ENCODE measurements at places on chromosomes 13 and 19.

DNA sequence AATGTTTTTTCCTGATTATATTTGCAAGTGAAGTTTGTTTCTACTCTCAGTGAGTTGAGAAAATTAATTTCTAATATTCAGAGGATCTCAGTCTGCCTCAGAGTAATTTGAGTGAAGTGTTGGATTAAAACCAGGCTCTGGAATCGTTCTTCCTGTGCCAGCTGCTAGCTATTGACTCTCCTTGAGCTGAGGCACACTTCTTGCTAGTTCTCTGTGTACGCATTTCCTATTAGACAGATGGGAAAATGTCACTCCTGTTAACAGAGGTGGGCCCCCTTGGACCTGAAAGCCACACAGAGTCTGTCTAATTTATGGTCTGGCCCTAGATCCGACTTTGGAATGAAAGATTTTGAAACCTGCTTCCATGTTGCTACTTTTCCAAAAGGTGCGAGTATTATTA is 107.6 kb upstream of the RNF113B start:
- no peak for DNase-seq

DNA sequence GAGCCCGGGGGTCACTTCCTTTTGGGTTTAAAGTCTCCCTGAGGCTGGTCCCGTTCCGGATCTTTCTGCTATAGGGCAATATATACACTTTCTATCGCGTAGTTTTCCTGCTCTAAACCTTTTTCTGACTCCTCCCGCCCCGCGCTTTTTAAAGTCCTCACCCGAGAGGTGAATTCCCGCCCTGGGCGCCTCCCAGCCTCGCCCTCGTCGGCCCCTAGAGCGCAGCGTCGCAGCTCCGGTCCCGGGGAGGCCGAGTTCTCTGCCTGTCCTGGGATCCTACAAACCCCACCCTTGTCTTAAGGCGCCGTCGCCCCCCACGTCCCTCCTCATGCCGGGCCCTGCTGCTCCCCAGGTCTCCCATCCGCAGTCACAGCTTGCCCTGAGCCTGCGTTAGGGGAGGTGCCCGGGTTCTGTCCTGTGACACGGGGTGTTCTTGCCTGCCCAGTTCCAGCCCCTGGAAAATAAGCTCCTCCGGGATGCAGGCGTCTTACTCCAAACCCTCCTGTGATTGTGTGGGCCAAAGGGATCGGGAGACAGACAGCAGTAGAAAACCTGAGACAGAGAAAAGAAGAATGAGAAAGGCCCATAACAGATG is 491 bp downstream of the ZNF525 start:
- DNase-seq: no peak

DNA sequence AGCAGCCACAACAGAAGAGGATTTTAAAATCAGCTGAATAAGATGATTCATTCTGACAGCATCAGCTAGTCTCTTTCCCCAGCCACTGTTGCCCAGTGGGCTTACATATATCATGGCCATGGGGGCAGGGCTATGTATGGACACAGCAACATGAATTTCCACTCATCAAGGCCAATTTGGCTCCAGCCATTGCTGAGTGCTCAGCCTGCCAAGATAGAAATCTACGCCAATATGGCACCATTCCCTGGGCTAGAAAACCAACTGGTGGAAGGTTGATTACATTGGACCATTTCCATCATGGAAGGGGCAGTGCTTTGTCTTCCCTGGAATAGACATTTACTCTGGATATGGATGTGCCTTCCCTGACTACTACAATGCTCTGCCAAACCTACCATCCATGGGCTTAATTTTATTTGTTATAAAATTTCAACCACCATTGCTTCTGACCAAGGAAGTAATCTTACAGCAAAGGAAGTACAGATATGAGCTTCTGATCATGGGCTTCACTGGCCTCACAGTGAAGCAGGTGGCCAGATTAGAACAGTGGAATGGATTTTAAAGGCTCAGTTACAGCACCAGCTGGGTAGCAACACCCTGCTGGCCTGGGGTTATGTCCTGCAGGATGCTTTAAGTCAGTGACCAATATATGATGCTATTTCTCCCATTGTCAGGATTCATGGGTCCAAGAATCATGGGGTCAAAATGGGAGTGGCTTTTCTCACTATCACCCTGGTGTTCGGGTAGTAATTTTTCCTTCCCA is 9.8 kb upstream of the ALOX5AP start:
- DNase-seq: no peak

- DNase-seq: no peak
These were observed 20.7 kb downstream of the GAS6 start for GRCh38 chr13:113843063-113843654.

DNA sequence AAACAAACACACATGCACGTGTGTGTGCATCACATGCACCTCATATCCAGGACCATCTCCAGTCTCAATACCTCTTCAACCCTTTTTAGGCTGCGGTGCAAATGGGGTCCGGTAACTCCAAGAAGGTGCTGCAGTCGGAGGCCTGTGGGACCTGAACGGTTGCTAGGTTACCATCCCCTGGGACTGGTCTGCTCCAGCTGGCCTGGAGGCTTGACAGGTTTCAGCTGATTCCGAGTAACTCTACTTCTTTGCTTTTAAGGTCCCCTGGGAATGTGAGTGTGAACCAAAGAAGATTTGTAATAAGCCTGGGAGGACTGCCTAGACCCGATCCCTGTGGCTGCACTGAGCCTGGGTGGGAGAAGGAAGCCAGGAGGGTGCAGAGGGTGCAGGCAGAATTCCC is 117.5 kb downstream of the CCNA1 start:
- DNase-seq: no peak

DNA sequence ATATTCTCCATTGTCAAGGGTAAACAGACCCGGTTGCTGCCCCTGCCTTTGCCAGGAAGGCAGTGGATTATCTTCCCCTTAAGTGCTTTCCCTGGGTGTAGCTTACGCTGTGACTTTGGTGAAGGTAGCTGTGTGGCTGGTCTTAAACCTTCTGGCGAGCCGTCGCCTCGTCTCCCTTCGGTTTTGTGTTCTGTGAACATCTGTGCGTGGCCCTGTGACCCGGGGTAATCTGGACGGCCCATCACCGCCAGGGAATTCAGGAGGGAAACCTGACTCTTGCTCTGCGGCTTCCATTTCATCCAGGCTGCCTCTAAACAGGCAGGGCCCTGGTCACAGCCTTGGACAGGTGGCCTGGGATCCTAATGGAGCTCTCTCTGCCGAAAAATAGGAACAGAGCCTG is 78.7 kb downstream of the SHISA2 start:
- no peak for DNase-seq

GRCh38 chr13:100336795-100337516 is 248.1 kb downstream of the PCCA start:
- no peak for DNase-seq

DNA sequence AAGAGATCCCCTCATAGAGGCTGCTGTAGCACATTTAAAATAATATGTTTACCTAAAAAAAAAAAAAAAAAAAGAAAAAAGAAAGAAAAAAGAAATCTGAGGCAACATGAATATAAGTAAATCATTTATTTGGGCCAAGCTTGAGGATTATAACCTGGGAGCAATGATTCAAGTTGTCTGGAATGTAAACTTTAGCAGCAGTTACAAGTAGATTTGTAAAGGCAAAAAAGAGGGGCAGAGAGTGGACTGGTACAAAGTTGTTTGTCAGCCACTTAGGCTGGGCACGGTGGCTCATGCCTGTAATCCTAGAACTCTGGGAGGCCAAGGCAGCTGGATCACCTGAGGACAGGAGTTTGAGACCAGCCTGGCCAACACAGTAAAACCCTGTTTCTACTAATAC is 11.3 kb downstream of the ZNF43 start:
- DNase-seq: no peak
